H7 (cell line): ENCODE measurements at places on chromosomes 6 and 20.

DNA sequence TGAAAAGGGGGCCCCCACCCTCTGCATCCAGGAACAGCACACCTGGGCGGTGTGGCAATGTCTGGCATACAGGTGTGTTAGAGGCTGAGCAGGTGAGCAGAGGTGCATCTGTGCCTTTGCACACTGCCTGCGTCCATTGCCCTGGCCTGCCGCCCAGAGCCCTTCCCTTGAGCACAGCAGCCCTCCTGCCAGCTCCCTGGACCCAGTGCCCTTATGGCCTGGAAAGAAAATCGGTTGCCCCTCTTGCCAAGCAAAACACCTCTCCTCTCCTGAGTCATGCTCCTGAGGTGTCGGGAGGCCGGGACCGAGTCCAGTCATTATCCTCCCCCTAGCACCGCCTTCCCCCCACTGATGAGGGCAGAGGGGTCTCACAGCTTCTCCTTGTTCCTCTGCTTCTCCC is 259.9 kb downstream of the SMOC2 start:
- no peak for DNase-seq

DNA sequence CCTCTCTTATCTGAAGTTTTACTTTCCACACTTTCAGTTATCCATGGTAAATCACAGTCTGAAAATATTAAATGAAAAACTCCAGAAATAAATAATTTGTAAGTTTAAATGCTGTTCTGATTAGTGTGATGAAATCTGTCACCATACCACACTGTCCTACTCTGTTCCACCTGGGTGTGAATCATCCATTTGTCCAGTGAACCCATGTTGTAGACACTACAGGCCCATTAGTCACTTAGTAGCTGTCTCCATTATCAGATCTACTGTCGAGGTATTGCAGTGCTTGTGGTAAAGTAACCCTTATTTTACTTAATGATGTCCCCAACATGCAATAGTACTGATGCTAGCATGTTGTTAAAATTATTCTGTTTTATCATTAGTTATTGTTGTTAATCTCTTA is 29.2 kb upstream of the MMS22L start:
- no peak for DNase-seq

DNA sequence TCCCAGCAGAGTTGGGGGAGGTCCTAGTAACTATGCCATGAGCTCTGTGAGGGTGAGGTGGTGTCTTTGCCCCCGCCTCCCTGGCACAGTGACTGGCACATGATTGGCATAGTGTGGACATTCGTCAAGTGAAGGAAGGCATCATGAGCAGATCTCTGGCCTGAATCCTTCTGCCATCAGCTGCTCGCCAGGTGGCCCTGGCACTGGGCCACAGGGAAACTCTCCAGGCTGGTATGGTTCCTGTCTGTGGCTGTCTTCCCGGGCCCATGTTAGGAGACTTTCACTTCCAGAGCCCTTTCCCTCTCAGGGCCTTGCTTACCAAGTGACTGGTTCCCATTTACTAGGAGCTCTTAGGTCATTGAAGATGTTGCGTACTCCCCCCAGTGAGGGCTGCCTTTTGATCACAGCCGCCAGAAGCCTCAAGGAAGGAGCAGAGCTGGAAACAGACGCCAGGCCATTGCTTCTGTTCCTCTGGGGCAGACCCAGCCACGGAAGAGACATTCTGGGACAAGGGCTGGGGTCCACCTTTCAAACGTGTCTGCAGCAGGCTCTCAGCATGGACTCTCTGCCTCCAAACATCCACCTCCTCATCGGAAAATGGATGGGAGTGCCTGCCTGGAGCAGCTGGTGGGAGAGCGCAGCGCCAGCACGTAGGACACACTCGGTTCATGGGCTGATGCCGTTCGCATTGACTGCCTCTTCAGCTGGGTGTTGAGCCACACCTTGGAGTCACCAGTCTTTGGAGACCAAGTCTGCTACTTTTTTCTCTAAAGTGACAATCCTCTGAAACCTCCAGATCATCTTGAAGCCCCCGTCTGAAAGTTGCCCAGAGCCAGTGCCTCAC is 67.2 kb downstream of the PTPN1 start:
- no peak for DNase-seq

- no peak for DNase-seq
Measured at GRCh38 chr6:166419717-166420116, 37.0 kb upstream of the MPC1 start.

DNA sequence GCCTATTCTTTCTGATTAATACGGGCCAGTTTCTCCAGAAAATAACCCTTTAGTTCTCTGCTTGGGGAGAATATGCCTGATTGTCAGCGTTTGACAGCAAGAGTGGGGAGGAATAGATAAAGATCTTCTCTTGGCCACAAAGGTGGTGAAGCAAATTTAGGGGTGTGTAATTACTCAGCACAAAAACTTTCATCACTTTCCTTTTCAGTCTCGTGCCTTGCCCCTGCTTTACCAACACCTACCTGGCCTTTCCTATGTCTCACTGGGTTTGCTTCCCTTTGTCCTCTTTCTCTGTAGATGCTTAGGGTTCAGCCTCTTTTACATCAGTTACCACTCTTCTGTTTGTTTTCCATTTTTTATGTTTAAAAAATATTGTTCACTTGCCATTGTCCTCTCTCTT is 99.2 kb downstream of the MCHR2 start:
- no peak for DNase-seq

DNA sequence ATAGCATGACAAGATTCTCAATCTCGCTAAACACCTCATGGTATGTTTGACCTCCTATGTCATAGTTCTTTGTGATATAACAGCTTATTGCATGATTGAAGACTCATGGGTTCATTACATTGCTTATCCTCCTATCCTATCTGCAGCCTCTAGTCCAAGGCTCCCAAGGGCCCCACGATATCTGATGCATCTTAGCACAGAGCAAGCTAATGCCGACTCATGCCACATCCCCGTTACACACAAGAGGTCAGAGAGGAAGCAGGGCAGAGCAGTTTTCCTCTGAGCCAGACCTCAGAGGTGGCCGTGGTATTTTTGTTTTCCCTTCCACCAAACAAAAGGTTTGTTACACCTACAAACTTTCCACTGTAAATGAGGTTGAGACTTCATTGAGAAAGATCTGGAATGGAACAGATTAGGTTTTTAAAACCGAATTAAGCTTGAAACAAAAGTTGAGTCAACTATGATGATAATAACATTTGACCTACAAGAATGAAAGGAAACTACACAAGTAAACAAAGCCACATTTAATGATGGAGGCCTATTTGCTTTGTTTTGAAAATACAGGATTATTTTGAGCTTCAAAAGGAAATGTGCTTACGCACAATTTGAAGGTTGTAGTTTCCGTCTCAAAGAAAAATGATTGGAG is 133.9 kb upstream of the MYLIP start:
- no peak for DNase-seq

DNA sequence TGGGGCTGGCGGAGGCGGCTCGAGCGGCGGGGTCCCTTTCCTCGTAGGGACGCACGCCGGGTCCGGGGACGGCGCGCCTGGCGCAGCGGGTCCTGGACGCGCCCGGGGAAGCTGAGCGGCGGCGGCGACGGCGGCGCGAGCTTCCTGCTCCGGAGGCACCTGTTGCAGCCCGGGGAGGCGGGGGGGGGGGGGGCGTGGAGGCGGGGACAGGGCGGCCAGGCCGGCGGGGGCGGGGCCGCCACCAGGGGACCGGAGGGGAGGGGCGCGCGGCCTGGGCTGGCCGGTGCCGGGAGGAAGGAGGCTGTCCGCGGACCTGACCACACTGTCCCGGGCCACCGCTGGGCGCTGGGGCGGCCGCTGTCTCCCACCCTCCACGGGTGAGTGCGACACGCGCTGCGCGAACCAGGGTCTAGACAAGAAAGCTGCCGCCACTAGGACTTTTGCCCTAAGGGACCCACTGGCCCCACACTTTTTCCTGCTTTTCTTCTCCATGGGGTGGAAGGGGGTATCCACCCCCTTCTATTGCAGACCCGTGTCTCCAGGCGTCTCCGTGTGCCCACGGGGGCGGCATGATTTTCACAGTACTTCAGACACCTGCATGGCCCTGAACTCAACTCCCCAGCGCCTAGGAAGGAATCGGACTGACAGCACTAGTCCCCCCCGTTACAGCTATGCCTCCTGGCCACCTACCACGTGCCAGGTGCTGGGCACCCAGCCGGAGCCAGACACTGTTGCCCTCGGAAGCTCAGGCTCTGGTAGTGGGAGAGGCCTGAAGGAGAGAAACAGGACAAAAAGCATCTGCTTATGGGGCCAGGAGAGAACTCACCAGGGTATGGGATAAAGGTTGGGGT is at the start of gene NFATC2:
NFATC2 (minus strand) TSS at position 149 of the 851 bp plus-strand sequence. CDS start 220 bp downstream, outside the sequence.
- DNase-seq: peak; percentile 98

GRCh38 chr6:152343735-152344360 is 293.3 kb downstream of the SYNE1 start:
- DNase-seq: no peak

GRCh38 chr20:35299780-35300179 is 7.6 kb upstream of the FAM83C start:
- no peak for DNase-seq

GRCh38 chr20:46752728-46753127 is 43.3 kb downstream of the SLC2A10 start:
- DNase-seq: peak; percentile 73

DNA sequence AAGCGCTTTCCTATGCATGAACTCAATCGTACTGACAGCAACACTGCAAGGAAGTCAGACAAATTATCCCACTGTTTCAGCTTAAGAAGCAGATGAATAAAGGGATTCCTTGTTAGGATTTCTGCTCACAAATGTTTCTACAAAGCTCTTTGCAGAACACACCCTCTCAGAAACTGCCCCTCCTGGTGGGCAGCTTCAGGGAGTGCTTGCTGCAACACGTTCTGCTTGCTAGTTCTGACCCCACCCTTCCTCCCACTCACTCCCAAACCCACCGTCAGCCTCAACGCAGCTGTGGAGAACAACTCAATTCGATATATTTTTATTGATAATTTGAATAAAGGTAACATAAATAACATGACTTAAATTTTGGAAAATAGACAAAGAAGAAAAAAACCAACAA is 250.8 kb upstream of the PRDM1 start:
- DNase-seq: peak; percentile 63

- DNase-seq: no peak
Measured at GRCh38 chr20:62887152-62887859, 25.7 kb upstream of the TCFL5 start.

- DNase-seq: no peak
Measured at GRCh38 chr20:40080041-40080652, 608.9 kb downstream of the MAFB start.

GRCh38 chr6:133390168-133390567 is 149.0 kb downstream of the EYA4 start:
- no peak for DNase-seq

GRCh38 chr6:69790629-69791028 is 6.2 kb downstream of the LMBRD1 start:
- DNase-seq: no peak

DNA sequence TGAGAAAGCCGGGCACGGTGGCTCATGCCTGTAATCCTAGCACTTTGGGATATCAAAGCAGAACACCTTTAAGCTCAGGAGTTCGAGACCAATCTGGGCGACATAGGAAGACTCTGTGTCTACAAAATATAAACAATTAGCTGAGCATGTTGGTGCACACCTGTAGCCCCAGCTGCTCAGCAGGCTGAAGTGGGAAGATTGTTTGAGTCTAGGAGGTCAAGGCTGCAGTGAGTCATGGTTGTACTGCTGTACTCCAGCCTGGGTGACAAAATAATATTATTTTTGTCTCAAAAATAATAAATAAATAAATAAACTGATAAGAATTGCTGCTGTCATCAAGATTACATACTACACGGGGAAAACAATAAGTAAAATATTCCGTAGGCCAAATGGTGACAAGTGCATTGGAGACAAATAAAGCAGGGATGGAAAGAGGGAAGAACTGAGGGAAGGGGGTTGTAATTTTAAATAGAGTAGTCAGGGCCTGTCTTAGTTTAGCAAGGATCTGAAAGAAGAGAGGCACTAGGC is 14.0 kb upstream of the TOP1 start:
- DNase-seq: no peak

DNA sequence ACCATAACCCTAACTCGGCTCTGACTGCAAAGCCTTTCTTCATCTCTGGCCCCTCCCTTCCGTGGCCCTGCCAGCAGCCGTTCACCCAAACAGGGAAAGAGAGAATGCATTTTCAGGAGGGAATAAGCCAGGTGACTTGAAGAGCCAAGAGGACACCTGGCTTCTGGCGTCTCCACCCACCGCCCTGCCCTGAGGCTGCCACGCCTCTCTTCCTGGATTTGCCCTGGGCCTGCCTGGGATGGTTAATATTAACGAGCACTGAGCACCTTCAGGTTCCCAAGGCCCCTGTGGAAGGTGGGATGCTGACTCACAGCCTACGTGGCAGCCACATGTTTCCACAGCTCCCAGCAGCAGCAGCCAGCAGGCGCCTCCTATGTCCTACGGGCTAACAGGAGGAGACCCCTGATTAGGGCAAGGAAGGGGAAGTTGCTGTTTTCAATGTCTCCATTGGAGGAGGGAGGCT is 138.0 kb upstream of the RREB1 start:
- peak; percentile 48 for DNase-seq

DNA sequence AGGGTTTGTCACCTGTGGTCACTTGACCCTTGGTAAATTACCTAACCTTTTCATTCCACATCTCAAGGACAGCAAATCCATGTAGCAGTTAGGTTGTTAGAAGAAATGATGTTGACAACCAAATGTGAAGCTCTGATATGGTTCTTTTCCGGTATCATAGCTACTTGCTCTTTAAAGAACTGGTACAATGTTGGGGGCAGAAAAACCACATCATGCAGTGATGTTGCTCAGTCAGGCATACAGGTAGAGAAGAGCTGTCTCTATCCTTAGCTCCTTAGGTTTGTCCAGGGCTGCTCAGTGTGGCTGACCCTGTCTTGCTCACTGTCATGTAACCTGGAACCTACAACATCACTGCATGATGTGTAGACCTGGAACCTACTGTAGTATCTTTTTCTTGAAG is 135.5 kb downstream of the LRRC1 start:
- DNase-seq: no peak

GRCh38 chr6:30616811-30617564 is at the start of gene PPP1R10:
Gene PPP1R10 (minus strand): TSS chr6:30617243. CDS start chr6:30609944, 7,299 bp downstream.
- DNase-seq: peak; percentile 90

DNA sequence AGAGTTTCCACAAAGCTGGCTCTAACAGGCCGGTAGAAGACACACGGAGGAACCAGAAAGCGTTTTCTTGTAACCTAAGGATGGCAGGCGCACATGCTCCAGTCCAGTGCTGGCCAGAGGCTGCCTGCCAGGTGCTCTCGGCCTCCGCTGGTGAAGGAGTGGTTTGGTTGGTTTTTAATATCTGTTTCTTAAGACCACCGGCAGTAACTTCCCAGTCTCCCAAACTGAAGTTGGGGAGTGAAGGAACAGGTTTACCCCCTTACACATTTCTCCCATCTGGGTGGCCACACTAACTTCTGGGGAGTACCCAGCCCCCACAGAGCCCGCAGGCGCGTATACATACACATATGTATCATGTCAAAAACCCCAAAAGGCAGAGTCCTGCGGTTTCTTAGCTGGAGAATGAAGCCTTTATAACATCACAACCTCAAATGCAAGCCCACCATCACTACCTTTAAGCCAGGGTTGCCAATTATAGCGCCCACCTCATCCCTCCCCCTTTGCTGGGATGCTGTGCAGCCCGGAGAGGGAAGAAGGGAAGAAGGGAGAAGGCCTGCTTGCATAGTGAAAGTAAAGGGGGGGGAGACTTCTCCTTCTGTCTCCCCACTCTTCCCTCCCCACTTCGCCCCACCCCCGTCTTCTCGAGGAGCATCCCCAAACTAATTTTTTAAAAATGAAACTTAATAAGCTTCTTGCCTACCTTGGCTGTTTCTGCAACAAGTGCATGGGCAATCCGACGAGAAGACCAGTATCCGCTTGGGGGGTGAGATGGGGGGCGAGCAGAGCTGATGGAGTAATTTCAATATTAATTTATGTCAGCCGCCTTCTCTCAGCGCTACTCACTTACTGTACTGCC is 1.0 kb downstream of the TRERF1 start:
- DNase-seq: no peak
